ENCODE measurements at places on chromosomes 3 and 15.

DNA sequence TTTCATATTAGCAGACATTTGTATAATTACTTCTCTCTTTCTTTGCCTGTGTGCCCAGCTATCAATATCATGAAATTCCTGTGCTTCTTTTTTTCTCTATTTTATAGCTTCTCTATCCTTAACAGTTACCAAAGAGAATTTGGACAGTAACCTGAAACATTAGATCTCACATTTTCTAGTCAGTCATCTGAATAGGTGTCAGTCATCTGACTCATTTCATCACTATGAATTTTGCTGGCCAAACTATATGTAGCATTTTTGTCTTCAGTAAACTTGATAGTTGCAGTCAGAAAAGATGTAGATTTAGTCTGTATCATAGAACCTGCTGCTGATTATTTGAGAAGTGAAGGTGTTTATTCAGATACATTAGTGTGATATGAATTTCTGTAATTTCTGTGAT lies 52.6 kb downstream of the HMG20A start:
- no peak for DNase-seq

GRCh38 chr3:16697443-16698147 lies 92.4 kb upstream of the DAZL start:
- DNase-seq = no peak

DNA sequence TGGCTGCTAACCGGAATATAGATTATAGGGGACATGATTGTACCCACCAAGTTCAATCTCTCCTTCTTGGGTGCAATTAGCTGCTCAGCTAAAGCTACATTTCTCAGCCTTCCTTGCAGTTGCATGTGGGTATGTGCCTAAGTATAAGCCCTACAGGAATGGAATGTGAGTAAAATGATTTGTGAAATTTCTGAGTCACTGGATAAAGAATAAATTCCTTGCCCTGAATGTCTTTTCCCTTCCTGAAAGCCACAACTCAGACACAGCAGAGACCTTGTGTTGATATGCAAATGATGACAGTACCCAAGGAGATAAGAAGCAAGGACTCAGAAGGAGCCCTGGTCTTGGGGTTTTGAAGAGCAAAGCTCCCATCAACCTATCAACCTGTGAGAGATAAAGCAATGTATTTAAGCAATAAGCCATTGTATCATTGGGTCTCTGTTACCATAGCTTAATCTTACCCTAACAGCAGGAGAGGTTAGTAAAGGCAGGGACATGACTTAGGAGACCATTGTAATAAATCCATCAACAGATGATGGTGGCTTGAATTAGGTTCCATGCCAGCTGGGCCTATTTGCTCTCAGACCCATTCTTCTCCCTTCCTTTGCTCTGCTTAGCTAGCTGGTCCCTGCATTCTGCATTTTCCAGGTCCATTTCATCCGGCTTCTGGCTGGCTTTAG lies 25.6 kb upstream of the ZNF280D start:
- DNase-seq = no peak

GRCh38 chr3:185656321-185656840 lies 70.3 kb downstream of the SENP2 start:
- no peak for DNase-seq

GRCh38 chr3:5476403-5476802 lies 288.9 kb downstream of the EDEM1 start:
- no peak for DNase-seq

DNA sequence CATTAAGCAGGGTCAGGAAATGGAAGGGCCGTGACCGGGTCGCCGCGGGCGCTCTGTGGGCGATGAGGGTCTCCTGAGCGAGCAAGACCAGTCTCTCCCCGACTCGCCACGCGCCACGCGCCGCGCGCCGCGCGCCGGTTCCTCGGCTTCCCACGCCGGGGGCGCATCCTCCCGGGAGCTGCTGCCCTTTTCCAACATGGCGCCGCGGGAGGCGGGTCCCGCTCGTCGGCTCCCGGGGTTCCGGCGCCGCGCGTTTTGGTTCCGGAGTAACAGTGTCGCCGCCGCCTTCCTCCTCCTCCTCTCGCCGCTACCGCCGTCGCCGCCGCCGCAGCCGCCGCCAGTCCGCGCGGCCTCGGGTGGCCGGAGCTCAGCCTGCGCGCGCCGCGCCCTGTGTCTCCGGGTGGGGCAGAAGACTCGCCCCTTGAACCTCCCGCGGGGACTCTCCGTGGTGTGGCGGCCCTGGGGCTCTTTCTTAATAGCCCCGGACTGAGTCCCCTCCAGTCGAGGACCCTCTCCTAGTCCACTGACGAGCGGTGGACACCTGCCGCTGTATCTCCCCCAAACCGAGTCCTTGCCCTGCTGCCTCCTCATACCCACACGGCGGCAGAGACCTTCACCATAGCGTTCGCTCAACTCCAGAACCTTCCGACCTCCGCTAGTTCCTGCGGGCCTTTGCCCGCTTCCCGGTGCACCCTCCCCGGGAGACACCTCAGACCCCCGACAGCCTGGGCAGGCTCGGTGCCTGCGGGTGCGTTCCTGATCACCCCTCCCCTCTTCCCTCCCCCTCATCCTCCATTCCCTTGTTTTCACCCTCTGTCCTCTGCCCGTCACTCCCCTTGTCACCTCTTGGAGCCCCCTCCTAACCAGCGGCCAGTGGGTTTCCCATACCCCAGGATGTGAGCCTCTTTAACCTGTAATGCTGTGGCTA lies at the start of gene MAP2K5:
Gene MAP2K5 (plus strand): TSS at position 284 of the 928 bp plus-strand sequence. CDS start 633 bp downstream, at position 917.
- no peak for DNase-seq

GRCh38 chr3:71849681-71850080 lies 64.7 kb upstream of the PROK2 start:
- no peak for DNase-seq

DNA sequence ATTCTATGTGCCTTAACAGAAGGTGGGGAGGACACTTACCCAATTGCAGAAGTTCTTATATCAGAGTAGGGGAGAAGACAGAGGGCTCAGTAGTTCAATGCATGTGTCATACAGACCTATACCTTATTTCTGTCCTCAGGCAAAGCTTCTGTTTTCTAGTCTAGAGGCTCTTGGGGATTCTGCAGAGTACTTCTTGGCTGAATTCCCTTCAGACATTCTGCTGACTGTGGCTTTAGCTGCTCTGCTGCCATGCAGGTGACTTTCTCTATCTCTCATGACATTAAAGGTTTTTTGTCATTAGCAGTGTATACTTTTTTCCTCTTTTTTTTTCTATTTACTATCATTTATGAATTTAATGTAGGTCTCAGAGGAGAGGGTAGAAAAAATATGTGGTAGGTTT lies 172.8 kb upstream of the PLSCR5 start:
- no peak for DNase-seq

- DNase-seq = no peak
Measured at GRCh38 chr3:99635348-99635747, 3.0 kb upstream of the COL8A1 start.

DNA sequence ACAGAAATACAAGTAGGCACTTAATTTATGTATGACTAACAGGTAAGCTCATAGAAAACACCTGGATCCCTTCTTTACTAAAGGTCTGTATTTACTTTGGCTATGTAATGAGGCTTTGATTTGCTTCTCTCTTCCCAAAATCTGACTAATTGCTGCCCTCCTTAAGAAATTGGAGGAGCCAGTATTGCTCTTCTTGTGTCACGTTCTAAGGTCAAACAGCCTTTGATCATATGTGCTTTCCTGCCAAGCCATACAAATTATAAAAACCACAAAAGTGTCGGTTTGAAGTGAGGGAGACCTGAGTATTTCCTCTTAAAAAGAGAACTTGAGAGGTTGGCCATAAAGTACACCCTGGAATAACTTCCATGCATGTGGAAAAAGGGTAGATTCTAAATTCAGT lies 112.1 kb upstream of the MB21D2 start:
- no peak for DNase-seq

GRCh38 chr15:95699578-95699977 lies 630.9 kb upstream of the NR2F2 start:
- no peak for DNase-seq

GRCh38 chr3:42489937-42490227 lies 12.6 kb upstream of the VIPR1 start:
- DNase-seq = no peak

DNA sequence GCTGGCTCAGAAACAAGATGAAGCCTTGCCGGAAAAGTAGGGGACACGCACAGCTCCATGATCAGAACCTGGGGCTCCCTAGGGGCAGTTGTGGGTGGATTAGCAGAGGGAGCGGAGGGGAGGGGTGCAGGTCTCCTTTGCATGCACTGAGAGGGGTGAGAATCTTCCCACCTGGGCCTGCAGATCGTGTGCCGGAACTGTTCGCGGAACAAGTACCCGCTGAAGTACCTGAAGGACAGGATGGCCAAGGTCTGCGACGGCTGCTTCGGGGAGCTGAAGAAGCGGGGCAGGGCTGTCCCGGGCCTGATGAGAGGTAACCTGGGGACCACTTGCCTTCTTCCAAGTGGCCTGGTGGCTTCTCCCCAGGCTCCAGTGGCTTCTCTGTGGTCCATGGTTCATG lies 24.5 kb upstream of the NR2C2 start:
- no peak for DNase-seq

GRCh38 chr3:117407317-117407716 lies 697.7 kb downstream of the TUSC7 start:
- no peak for DNase-seq

DNA sequence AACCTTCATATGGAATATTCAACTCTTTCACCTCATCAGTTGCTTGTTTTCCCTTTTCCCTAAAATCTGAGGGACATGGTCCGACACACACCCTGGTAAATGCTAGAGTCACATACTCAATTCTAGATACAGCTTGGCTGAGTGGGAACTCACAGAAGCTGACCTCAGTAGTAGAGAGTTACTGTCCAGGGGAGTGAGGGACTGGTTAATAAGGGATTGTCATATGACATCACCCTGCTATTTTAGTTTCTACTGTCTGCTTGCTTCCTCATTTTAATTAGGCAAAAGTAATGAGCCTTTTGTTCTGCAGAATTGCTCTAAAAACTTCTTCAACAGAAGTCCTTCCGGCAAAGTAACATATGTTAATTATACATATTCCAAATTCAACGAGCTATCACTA lies 244.5 kb downstream of the ZIC4 start:
- DNase-seq = no peak

GRCh38 chr3:12512534-12513118 lies 28.3 kb downstream of the TSEN2 start:
- DNase-seq = no peak

- DNase-seq = no peak
Measured at GRCh38 chr3:183220828-183221227, 32.2 kb upstream of the B3GNT5 start.

GRCh38 chr3:130894130-130894985 lies 474 bp downstream of the ATP2C1 start:
- DNase-seq = no peak

DNA sequence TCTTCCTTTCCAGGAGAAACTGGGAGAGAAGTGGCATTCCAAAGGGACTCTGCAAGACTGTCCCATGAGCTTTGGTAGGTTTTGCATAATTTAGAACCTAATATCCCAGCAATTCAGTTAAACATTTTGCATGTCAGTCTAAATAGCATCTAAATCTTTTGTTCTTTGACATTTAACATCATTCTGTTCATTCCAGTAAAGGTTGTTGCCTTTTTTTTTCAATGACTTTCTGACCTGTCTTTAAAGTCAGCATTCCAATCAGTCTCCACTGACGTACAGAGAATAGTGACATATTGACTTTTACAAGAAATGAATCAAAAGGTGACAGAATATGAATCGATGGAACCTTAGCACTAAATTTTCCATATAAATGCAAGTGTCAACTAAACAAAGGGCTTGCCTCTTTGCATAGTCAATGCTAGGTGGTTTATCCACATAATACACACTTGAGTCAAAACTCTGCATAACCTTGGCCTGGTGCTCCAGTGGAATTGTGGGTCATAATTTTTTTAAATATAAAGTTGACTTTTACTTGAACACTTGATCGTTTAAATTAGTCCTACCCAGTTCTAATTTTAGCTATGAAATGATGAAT lies 370.1 kb downstream of the CNTN6 start:
- DNase-seq = no peak

DNA sequence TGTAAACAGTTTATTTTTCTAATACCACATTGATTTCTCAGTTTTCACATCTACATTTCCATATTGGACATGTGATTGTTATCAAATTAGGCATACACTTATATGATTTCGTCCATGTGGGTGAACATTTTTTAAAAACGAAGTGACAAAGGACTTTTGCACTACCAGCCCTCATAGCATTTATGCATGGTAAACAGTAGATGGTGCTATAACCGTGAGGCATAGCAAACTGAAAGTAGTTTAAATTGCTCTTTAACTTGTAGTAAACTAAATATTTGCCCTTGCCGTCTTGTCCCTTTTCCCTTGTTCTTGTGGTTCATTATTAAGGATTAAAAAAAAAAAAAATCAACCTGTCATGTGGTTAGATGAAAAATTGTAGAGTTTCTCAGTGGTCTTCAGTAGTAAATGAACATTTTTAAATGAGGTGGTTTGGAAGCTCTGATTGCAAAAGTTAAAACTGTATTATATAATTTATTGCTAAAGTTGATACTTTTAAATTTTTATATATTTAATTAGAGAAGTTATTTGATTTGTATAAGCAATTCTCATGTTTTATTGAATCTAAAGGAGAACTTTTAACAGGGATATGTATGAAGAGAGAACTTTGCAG lies 24.0 kb downstream of the STX19 start:
- DNase-seq = no peak

DNA sequence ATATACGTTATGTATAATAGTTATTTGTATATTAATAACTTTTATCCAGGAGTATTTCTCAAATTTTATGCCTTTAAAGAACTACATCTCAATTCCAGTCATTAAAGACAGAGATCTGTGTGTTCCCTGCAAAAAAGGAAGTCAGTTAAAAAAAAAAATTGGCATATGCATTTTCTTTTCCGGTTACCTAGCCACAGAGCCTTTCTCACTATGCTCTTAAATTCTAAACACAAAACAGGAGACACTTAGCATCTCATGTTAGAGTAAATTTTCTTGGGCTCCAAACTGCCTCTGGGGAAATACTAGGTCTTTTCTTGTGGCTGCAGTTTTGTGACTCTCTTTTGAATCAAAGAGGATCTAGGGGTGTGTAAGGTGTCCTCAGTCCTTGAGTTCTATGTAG lies 105.9 kb downstream of the KCNH8 start:
- DNase-seq = no peak

DNA sequence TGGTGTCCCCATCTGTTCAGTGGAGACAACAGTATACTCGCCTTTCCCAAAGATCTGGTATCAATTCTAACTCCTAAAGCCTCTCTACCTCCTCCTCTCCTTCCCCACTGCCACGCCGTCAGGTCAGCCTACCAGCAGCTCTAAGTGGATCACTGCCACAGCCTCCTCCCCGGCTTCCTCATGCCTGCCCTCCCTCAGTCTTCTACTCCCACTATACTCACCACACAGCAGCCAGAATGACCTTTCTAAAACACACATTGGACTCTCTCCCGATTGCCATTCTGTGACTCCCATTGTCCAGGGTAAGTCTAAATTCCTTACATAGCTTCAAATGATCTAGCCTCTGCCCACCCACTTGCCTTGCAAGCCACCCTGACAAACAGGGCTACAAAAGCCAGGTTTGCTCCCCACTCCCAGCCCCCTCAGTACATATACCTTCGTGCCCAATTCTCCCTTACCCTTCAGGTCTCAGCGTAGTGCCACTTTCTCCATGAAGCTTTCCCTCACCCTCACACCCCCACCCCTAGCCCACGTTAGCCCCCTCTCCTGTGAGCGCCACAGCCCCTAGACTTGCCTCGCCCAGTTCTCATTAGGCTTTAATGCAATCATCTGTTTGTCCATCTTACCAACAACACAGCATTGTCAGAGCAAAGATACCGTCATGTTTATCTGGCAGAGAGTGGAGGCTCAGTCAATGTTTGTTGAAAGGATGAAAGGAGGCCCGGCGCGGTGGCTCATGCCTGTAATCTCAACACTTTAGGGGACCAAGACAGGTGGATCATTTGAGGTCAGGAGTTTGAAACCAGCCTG lies 9.5 kb upstream of the SEMA7A start:
- no peak for DNase-seq

GRCh38 chr15:34657469-34658127 lies 74.1 kb upstream of the GOLGA8B start:
- no peak for DNase-seq

All from iPS DF 19.7 (cell line).